ENCODE measurements at places on chromosomes 1 and 21.

DNA sequence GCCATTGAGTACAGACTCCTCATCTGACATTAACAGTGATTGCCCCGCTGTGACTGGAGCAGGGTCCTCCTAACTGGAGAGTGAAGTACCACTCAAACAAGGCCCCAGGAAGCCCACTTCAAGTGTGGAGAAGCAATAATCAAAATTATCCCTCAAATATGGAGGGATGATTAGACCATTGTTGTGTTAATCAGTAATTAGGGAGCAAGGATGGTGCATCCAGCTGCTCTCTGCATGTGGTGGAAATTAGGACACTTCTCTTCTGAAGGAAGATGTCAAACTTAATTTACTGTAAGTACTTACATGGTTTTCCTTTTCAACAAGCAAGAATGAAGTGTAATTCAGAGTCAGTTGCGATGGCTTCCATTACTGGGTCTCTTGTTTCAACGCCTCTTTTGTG lies 3.4 kb upstream of the ZP4 start:
- no peak for DNase-seq

DNA sequence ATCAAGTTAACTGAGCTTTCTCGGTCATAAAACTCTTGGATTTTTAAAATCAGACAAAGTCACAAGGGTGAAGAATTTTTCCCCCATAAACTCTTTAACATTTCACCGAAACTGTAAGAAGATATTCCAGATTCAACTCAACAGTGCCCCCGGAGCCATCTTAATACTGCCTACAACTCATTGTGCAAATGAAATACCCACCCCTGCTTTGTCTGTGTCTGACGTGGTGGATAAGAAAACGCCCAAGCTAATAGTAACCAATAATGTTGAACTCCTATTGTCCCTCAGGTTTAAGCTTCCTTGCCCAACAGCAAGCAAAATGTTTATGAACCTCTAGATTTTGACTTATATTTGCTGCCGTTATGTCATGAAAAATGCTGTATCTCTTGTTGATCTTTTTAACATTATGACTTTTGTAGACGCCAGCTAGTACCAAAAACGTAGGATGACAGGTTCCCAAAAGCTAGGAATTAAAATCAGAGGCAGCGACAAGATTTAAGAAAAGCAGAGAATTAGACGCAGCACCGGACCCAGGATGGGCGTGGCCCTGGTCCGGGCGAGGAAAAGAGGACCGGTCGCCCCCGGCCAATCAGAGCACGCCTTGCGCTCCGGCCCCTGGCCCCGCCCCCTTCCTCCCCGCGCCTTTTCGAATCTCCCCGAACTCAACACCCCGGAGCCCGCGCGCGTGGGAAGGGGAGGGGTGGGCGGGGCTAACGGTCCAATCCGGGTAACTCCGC lies 1.1 kb downstream of the STMN1 start:
- DNase-seq, result peak; percentile 87

DNA sequence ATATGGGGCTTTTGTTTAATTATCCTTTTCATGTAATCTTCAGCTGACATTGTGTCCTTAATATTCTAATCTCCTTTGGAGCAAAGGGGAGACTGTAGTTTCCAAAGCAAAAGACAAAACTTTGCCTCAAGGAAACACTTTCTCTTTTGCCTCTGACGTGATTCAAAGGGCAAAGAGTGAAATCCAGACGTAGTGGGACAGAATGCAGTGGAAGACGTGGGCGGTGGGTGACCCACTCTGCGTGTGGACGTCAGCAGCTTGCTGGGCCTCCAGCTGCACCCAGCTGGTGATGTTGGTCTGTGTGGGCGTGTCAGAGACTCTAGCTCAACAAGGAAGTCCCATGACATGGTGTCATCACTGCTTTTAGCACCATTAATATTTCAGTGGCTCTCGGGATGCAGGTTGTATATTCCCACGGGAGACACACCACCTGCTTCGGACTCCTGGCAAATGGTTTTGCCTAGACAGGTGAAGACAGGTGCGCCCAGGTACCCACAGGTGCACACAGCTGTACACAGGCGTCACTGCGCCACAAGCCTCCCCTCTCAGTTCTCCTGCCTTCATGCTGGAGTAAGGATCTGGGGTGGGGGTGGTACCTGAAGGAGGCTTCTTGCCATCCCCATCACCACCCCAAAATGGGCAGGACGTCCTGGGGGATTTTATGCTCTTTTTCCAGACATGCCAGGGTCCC lies 292.1 kb upstream of the VAMP3 start:
- no peak for DNase-seq

- no peak for DNase-seq
These were observed 111.5 kb upstream of the MAGI3 start for GRCh38 chr1:113278777-113279176.

DNA sequence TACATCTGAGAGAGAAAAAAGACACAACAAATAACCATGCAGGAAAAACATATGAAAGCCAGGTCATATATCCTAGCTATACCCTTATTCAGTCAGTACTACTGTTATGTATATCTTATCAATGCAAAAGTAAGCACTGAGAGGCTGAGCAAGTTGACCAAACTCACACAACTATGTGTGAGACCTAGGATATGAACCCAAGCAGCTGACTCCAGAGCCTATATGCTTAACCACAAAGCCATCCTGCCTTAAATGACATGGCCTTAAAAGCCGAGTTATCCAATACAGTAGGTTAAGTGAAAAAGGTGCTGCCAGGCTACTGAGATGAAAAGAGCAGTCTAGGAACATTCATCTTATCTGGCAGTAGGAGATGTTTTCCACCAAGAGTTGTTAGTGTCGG lies 151.6 kb downstream of the RERE start:
- DNase-seq, result no peak

GRCh38 chr1:211377539-211378450 lies 51.2 kb downstream of the TRAF5 start:
- no peak for DNase-seq

DNA sequence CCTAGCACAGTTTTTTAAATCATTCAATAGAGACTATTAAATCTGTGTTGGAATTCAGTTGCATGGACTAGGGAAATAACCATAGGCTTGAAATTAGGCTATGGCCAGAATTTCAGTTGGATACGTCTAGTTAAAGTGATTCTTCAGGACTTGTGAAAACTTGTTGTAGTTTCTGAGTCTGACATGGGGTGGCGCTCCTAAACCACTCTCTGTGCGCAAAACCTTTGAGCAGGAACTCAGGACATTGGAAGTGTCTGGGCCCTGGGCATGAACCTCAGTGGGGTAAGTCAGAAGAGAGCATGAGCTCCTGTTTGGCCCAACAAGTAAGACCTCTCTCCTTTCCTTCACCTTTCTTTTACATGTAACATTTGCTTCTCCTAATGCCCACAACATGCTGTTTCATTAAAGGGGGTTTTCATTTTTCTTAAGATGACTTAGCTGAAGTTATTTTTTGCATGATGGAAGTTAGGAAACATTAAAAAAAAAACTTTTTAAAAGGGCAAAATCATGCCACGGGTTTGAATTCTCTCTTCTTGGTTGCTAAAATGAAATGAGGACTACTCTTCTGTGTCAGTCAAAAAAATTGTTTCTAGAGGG lies 17.1 kb upstream of the CCDC190 start:
- peak; percentile 31 for DNase-seq

DNA sequence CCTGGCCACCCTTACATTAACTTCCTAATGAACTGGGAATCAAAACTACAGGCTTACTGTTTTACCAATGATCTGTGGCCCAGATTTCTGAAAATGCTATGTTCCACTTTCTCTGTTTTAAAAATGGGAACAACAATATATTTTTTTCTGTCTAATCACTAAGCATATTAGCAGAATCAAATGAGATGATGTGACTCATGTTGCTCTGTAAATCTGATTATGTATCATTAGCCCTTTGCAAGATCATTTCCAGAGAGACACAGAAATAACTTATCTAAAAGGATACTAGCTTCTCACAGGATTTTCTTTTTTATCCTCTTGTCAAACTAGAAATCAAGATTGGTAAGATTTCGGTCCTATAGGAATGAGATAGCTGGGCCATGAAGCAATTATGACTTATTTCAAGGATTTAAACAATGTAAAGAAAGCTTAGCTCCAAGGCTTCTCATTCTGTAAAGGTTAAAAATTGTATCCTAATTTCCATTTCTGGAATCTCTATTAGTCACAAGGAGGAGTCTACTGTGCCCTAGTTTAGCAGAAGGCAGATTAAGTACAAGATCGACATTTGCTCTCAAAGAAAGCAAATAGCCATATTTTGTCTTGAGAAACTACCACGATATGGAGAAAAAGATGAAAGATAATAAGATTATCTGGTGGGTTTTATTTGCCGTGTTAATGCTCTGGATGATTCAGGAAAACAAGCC lies 32.4 kb upstream of the CAMSAP2 start:
- no peak for DNase-seq

DNA sequence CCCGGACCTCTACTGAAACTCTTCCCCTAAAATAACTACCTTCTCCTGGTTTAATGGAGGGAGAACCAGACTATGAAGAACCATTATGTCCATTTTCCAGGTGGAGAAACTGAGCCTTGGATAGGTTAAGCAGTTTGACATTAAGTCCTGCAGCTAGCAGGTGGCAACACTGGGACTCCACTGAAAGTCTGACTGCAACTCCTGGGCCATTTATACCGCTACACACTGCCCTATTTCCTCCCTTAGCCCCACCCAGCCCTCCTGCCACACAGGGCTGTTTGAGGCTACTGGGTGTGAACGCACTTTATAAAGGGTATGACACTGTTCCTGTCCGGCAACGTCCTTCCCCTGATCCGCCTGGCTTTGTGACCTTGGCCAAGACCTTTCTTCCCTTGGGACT lies 511 bp upstream of the INPP5B start:
- DNase-seq, result no peak

DNA sequence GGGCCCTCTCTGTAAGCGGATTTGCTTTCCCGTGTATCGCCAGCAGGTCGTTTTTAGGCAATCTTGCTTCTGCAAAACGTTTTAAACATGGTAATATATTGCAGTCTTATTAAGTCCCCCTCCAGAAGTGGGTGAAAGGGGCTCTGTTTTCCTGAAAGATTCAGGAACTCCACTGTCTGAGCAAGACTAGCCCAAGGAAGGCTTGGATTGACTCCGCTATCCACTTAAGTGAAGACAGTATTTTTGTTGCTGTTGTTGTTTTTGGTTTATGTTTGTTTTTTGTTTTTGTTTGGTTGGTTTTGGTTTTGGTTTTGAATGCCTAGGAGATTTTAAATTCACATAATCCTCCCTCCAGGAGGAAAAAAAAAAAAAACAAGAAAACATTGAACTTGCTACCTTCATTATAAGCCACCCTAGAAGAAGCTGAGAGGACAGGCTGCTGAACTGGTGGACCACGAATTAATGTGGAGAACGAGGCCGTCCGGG lies 29.1 kb upstream of the NFIA start:
- no peak for DNase-seq

DNA sequence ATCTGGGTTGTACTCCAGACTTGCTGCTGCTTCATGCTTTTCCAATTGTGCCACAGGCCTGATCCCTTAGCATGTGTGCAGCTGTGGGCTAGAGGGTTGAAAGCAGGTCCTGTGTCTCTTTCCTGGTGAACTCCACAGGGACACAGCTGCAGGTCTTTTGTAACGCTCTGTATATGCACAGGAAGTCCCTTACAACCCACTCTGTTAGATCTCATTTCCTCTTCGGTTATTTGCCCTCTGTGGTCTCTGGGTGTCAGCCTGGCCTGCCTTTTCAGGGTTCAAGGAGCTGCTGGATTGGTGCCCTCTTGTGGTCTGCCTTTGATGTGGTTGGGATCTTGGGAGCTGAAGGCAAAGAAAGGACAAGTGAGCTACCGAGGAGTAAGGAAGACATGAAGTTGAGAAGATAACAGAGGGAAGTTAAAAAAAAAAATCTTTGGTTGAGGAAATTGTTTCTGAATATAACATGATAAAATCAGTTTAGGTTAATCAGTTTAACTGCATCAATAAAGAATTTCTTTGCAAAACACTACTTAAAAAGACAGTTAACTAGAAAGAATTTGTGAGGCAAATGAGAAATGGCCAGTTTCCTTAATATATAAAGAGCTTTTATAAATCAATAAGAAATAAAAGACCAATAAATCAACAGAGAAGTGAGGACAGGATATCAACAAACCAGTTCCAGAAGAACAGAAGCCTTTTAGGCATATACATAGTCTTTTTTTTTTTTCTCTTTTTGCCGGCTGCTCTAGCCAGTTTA lies 44.1 kb downstream of the UCK2 start:
- DNase-seq, result no peak

DNA sequence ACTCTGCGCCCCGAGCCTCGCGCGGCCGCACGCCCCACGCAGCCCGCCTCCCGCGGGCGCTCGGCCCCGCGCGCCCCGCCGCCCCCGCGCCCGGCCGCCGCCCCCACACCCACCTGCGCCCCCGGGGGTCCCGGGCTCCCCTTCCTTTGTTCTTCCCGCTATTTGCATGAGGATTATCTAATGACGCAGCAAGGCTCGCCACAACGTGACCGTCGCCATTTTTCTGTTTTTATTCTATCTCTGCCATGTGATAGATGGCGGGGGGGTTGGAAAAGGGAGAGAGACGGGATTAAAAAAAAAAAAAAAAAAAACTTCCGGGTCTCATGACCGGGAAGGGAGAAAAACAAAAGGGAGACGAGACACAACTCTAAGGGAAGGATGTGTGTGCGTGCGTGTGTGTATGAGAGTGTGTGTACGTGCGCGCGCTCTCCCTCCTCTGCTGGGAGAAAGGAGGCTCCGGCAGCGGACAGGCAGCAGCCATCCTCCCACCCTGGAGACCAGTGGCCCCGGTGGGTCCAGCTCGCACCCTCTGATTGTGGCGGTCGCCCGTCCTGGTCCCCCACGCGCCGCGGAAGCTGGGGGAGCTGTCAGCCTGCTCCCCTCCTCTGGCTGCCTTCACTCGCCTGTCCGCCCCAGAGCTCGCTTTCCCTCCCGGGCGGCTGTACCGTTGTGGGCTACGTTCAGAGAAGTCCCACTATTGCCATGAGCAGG lies 80.4 kb upstream of the AK4 start:
- peak; percentile 95 for DNase-seq

DNA sequence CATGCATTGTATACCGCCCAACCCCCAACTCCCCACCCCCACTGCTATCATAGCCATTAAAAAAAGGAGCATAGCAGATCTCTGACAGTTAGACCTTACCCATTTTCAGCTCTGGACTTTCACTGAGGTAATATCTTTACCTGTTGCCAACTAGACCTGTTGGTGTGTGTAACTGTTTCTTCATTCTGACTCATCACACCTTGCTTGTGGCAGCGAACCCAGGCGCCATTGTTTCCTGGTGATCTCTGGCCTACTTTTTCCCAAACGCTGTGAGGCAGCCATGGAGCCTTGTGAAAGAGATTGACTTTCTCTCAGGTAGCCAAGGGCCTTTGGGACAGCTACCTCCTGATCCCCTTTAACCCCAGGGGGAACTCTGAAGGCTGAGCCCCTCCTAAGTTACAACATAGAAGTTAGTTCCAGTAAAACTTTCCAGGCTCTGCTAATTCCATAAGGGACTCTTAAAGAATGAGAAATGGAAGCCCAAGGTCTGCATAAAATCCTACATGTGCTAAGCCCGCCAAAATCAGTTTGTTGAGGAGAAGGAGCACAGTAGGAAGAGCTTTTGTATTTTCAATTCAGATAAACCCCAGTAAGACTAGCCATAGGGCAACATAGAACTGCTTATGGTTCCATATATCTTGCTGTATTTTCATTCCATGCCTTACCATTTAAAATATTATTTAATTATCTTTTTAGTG lies 196.1 kb upstream of the CAMK1G start:
- DNase-seq, result no peak

- DNase-seq, result no peak
These were observed 46.4 kb upstream of the S1PR1 start for GRCh38 chr1:101190441-101190840.

GRCh38 chr1:39646232-39647081 lies 7.0 kb upstream of the HEYL start:
- no peak for DNase-seq

All from NCI-H2029 (cell line).